Bone marrow (tissue), 2 donors: ENCODE measurements at places on chromosomes 13 and 19.

DNA sequence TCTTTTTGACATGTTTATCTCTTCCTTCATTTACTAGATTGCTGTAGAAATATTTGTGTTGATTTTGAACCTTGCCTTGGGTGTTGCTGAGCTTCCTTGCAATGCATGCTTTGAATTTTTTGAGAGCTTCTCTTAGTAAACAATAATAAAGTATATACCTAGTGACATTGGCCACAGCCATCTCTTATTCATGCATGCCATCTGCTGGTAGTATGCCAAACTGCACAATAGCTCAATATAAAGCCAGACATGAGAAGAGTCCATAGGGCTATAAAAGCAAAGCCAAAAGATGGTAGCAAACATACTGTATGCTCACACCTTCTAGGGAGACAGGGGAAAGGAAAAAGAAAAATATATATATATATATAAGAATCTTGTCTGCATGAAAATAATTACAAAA is 18.9 kb upstream of the ZSCAN5A start:
- no peak for DNase-seq

DNA sequence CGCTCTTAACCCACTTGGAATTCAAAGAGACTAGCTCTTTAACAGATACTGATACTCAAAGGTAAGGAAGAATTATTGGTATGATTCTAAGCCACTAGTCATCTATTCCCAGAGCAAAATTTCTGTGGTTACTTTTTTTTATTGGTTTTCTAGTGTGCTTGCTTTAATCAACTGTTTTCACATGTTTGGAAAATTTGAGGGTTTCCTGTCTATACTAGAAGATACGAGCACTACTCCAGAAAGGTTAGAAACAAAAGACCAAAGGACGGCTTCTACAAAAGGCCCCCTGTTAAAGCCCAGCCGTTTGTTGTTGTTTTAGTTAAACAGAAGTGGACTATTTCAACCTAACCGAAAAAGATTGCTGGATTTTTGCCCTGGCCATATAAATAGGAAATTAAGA is 18.5 kb upstream of the LPAR6 start:
- no peak for DNase-seq

DNA sequence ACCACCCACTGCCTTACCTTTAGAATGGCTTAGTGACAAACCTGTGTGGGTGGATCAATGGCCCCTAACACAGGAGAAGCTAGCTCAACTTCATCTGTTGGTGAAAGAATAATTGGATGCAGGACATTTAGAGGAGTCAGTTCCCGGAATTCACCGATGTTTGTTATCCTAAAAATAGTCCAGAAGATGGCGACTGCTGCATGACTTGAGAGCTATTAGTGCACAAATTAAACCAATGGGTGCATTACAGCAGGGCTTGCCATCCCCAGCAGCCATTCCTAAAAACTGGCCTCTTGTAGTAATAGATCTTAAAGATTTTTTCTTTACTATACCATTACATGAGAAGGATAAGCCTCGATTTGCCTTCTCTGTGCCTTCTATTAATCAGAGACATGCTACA is 46.8 kb upstream of the ZNF726 start:
- DNase-seq, result no peak

GRCh38 chr13:111598747-111599146 is 278.3 kb downstream of the TEX29 start:
- no peak for DNase-seq

- no peak for DNase-seq
Observed at GRCh38 chr13:46665633-46666482, 112.9 kb downstream of the LRCH1 start.

DNA sequence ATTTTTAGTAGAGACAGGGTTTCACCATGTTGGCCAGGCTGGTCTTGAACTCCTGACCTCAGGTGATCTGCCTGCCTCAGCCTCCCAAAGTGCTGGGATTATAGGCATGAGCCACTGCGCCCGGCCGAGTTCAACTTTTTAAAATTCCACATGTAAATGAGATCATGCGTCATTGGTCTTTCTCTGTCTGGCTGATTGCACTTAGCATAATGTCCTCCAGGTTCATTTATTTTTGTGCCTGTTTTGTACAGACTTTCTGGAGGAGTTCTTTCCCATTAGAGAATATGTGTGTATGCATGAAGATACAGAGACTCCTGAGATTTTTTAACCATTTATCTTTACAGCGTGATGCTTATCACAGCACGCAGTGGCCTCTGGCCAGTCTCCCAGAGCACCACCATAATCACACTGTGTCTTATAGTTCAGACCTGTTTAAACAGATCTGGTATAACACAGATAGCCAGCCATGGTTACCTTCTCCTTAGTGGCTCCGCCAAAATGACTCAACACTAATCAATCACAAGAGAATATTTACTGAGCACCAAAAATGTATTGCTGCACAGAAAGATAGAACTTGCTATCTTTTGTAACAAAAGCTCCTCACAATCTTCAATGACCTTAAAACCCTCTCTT is 11.4 kb upstream of the STARD13 start:
- DNase-seq, result no peak
